ENCODE measurements at places on chromosomes 16 and 17. TPM values are rescaled to one million over a fixed set of nuclear protein-coding genes. Genes with fewer than 3 reads are reported as not detected.
A peak's percentile ranks its signal among the peaks of the same experiment; 100 is the strongest.

The CNTNAP4 gene
- polyA plus RNA-seq = not detected

The KRT33A gene
- polyA plus RNA-seq = not detected

The ACSM2A gene
- polyA plus RNA-seq = not detected

DNA sequence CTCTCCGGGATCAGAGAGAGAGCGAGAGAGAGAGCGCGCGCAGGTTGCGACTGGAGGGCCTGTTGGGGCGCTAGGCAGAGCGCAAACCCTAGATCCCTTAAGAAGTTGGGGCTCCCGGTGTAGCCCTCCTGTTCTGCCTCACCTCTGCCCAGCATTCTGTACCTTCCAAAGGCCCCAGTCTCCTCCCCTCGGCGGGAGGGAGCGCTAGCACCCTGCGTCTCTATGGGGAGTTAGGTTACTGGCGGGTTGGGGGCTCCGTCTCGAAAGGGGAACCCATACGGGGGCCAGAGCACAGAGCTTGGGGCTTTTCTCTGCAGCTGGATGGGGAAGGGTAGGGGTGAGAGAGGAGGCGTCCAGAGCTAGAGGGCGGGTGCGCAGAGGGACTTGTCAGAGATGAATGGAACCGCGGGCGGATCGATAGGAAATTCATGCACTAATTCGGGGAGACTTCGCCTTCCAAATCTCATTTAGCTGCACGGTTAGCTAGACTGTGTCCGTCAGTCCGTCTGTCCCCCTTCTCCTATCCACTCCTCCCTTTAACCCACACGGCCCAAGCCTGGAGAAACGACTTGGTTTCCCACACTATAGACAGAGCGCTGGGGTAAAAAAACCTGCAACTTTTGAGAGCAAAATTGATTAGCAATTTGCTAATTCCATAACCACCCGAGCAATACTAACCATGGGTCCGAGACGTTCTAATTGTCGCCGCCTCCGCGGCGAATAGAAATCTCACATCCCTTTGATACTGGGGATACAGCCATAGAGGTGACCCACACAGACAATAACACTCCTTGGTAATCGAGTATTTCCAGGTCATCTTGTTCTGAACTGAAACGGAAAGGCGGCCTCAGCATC, 693 bp upstream of the HOXB4 start:
- DNase-seq = no peak

GRCh38 chr17:52235516-52235915, 77.0 kb upstream of the CA10 start:
- no peak for DNase-seq

GRCh38 chr17:13199425-13199824, 181.6 kb upstream of the ELAC2 start:
- DNase-seq = no peak

DNA sequence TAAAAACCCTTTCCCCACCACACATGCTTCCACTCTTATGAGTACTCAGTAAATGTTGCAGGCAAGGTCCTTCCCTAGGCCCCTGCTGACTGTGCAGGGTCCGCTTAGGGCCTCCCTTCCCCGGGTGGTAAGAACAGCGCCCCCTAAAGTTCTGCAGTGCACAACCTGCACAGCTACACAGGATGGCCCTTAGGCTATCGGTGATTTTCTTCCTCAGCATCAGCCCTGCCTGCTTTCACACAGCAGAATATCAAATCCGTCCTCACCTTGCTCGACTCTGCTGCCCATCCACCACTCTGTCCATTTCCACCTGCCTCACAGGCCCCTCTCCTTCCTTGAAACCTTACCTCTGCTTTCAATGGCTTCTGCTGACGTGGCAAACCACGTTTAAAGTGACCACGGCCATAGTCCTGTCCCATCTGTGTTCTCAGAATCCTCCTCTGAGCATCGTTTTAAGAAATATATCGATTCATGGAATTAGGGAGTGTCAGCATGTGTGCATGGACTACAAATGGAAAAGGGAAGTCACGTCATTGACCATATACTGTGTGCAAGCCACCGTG, 51.4 kb upstream of the TMEM132E start:
- DNase-seq = no peak

GRCh38 chr16:525123-525519, 2.4 kb upstream of the CAPN15 start:
- no peak for DNase-seq

DNA sequence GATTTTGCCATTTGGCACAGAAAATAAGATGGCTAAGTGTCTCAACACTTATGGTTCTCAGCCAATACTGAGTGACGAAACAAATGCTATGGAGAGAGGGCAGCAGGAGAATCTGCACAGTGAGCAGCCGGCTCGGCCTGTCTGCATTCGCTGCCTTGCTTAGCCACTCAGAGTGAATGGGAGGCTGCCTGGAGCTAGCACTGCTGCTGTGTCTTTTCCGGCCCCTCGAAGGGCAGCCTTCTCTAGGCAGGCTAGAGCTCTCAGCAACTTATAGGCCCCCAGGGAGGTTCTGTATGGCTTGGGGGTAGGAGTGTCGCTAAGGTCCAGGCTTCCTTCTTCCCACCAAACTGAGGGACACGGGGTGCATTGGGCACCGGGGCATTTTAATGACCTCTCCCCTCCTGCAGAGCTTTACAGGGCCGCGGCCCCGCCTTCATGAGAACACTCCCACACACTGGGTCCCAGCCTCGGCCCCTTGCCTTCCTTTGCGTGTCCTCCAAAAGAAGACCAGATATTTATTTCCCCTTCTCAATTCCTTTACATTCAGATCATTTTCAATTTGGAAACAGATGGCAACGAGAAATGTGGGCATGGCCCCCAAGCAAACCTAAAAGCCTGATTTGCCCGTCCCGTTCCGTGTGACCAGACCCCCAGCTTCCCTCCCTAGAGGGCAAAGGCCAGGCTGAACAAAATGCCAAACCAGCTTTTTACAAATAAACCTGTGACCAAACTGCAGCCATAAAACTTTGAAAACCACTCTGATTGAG, 670.9 kb downstream of the TOX3 start:
- no peak for DNase-seq

The CA7 gene
- not detected for polyA plus RNA-seq

DNA sequence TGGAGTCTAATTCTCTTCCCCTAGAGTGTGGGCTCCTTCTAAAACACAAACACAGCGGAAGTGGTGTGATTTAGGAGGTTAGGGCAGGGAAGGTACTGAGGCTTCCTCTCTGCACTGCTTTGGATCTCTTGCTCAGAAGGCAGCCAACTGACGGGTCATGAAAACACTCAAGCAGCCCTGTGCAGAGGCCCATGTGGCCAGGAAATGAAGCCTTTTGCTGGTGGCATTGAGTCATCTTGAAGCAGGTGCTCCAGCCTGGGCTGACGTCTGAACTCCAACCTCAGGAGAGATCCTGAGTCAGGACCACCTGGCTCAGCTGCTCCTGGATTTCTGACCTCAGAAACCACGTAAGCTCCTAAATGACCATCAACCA, 72.9 kb downstream of the MRM1 start:
- DNase-seq = peak; percentile 53

GRCh38 chr17:20141198-20141972, 132.2 kb downstream of the SPECC1 start:
- DNase-seq = no peak

DNA sequence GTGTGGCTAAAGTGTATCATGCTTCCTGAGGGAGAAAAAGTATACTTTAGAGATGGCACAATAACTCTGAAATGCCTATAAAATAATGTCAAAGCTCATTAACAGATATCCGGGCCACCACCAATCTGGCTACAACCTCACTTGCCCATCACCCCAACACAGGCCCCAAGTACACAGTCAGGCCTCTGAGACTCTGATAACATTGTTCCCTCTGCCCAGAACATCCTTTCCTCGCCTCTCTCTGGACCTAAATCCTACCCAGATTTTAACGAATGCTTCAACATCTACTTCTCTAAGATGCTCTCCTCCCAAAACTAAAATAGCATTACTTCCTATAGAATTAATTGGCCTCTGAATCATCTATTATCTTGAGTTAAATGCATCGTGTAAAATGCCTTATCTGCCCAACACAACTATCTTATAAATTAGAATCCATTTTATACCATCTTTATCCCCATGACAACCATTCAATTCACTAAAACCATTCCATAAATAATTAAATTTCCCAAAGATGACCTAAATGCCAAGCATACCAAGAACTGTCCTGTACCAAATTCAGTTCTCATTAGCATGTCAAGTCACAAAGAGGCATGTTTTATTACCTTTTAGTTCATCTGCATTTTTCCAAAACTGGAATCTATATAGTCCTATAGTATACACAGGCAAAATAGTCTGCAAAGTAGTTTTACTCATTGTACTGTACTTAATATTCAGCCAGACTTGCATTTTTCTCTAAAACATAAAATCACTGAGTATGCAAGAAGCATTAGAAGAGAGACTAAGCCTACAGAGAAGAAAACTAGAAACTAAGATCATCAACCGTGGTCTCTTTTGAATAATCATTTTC, 15.7 kb downstream of the HELZ start:
- DNase-seq = no peak

- DNase-seq = no peak
Observed at GRCh38 chr17:67868176-67868575, 42.9 kb downstream of the BPTF start.
